ENCODE measurements at places on chromosomes 12 and 14.

- no peak for DNase-seq
These were observed 95.6 kb upstream of the MANSC4 start for GRCh38 chr12:27875677-27876076.

GRCh38 chr12:49582201-49582600 is 14.3 kb upstream of the MCRS1 start:
- DNase-seq: no peak

- no peak for DNase-seq
These were observed 79.8 kb downstream of the PRORP start for GRCh38 chr14:35202195-35202594.

- no peak for DNase-seq
These were observed 19.7 kb upstream of the FGD4 start for GRCh38 chr12:32379667-32380066.

GRCh38 chr12:63068857-63069442 is 82.1 kb downstream of the AVPR1A start:
- DNase-seq: peak; percentile 16

- DNase-seq: peak; percentile 76
These were observed 118.8 kb downstream of the SCARB1 start for GRCh38 chr12:124744659-124745464.

GRCh38 chr12:5191803-5192538 is 148.3 kb downstream of the KCNA5 start:
- no peak for DNase-seq

DNA sequence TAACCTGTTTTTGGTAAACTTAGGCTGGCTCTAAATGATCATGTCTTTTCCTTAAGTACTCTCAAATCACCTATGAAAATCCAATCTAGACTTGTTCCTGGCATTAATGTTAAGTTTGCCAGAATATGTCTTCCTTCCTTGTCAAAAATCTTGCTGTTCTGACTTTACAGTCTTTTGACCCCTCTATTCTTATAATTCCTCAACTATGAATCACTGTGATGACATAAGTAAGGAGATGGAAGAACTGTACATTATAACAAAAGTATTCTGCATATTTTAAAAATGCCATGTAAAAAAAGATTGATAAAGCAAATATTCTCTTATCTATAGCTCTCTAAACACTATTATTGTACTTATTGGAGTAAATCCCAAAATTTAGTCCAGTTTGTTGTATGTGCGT is 51.4 kb upstream of the BAZ1A start:
- no peak for DNase-seq

- DNase-seq: no peak
These were observed 49.9 kb upstream of the TBX3 start for GRCh38 chr12:114733919-114734318.

DNA sequence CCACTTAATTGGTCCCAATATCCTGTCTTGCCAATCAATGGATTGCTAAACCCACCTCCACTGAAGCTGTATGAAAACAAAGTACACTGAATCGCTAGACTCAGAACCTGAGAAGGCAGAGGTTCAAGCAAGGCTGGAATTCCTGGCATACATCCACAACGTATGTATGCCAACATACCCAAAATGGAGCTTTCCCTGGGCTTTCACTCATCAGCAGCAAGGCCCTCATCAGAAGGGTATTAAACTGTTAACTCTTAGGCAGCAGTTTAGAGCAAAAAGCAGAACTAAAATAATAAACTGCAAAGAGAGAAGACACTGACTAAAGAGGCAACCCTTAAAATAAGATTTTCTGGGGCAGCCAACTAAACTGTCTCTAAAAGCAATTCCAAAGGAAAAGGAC is 13.6 kb downstream of the MED13L start:
- DNase-seq: no peak

- no peak for DNase-seq
These were observed 27.5 kb upstream of the INSM2 start for GRCh38 chr14:35506461-35506860.

DNA sequence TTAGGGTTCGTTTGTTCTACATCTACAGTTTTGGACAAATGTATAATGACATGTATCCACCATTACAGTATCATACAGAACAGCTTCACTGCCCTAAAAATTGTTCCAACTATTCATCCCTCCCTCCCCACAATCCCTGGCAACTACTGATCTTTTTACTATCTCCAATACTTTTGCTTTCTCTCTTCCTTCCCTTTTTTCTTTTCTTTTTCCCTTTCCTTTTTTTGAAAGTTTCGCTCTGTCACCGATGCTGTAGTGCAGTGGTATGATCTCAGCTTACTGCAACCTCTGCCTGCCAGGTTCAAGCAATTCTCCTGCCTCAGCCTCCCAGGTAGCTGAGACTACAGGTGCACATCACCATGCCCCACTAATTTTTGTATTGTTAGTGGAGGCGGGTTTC is 2.6 kb upstream of the ACOT4 start:
- DNase-seq: no peak

GRCh38 chr12:70271025-70271424 is 27.8 kb downstream of the CNOT2 start:
- DNase-seq: no peak

- DNase-seq: no peak
These were observed 12.5 kb downstream of the CHGA start for GRCh38 chr14:92935446-92935845.

- no peak for DNase-seq
These were observed 37.8 kb downstream of the ERGIC2 start for GRCh38 chr12:29343022-29343799.

- DNase-seq: no peak
These were observed 14.7 kb downstream of the BLTP3B start for GRCh38 chr12:100127766-100128511.

- DNase-seq: no peak
These were observed 46.5 kb downstream of the PTPRB start for GRCh38 chr12:70590549-70591226.

DNA sequence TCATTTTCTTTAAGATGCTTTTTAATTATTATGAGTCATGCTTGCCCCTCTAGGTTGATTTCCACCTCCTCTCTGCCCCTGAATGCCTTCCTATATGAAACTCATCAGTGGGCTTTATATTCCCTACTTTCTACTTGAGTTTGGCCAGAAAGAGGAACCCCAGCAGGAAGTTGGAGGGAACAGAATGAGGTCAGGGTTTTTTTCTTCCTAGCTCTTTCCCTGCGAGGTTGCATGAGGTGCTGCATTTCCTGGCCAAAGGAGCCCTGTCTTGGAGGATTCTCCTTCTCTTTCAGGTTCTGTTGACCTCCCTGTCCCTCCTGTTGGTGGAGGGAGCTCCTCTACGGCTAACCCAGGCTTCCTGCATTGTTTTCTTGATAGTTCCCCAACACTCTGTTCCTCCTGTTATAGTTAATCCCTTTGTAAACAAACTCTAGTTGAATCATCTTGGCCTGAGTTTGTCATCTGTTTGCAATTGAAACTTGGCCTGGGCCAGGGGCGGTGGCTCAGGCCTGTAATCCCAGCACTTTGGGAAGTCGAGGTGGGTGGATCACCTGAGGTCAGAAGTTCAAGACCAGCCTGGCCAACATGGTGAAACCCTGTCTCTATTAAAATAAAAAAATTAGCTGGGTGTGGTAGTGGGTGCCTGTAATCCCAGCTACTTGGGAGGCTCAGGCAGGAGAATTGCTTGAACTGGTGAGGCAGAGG is 15.3 kb upstream of the SPIC start:
- DNase-seq: no peak

DNA sequence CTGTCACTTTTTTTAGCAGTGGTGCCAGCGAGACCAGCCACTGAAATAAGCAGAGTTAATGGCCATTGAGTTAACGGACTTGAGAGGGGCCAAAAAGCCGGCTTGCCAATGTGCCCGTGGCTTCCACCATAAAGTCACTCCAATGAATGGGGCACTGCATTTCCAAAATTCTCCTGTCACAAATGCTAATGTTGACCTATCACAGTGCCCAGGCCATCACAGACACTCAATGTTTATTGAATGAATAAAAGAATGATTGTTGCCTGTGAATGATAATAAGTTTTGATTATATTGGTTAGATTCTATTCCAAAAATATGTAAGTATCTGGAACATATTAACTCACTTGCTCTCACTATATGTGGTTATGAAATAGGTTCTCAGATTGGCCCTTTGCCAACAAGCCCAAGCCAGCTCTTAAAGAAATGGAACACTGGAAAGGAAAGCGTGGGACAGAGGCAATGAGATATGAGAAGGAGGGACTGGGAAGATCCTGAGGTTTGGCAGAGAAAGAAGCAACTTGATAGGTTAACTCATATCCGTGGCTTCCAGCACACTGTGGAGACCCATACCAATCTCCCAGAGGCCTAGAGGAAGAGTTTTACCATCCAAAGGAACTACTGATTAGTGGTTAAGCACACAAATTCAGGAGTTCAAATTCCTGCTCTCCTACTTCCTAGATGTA is 108.7 kb downstream of the BTG1 start:
- no peak for DNase-seq

GRCh38 chr14:97179573-97179972 is 382.4 kb downstream of the VRK1 start:
- no peak for DNase-seq

GRCh38 chr14:75879031-75879430 is 102.8 kb downstream of the TGFB3 start:
- DNase-seq: no peak

DNA sequence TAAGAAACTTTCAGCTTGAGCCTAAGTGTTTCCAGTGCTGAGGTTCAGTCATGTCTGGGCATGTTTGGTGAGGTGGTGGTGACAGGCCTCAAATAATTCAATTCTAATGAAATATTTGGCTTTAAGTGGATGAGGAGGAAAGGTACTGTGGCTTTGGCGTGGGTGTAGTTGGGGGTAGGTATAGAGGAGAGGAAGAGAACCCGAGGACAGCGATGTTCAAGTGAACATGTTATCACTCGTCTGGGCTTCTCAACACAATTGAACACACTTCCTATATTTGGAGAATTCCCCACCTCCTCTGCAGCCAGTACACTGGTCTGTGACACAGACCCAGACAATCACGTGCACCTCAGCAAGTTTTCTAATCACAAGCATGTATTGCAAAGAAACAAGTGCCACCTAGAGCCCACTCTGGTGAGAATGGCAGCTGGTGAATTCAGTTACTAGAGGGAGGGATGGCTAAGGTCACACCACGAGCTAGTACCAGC is 53.0 kb downstream of the IFNG-AS1 start:
- no peak for DNase-seq

GRCh38 chr14:105937253-105938054 is 411.1 kb downstream of the TMEM121 start:
- no peak for DNase-seq

DNA sequence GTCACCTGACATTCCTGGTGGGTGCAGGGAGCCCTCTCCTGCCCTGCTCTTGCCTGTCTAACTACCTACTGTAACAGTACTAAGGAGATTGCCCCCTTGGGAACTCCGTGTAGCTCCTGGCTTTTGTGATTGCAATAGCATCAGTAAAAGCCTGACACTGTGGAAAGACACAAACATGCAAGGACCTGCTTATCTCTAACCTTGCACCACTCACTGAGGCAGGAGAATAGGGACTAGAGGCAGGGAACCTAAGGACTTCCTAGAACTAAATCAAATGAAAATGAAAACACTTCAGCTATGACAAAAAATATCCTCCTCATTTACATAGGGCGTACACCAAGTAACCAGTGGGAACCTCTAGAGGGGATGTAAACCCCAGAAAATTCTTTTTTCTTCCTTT is 28.5 kb downstream of the TUBA1A start:
- no peak for DNase-seq

DNA sequence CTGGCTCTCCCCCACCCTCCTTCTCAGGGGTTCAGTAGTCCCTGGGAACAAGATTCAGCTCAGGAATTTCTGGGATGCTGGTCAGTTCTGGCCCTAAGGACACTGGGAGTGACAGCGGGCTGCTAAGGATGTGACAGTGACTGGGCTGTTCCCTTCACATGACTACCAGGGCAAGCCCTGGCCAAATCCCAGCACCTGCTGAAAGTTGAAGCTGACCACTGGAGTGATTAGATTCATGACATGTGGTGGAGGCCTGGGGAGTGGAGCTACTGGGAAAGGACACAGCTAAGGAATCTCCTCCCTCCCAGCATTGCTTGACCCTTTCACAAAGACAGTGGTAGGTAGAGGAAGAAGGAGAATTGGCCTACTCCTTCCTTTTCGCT is 204.9 kb downstream of the DAD1 start:
- no peak for DNase-seq

DNA sequence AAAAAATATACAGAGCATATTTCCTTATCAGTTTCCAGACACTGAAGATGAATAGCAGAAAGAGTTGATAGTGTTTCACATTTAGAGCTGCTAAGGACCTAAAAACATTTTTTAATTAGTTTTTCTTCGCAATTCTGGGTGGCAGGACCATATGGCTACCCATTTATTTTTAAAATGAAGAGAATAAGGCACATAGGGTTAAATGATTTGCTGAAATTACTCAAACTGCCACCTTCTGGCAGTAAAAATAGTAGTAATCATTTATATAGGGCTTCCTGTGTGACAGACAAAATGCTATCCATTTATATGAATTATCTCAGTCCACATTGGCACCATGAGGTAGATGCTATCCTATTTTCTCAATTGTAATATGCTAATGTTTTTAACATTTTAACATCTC is 108.6 kb upstream of the CCDC196 start:
- DNase-seq: no peak

DNA sequence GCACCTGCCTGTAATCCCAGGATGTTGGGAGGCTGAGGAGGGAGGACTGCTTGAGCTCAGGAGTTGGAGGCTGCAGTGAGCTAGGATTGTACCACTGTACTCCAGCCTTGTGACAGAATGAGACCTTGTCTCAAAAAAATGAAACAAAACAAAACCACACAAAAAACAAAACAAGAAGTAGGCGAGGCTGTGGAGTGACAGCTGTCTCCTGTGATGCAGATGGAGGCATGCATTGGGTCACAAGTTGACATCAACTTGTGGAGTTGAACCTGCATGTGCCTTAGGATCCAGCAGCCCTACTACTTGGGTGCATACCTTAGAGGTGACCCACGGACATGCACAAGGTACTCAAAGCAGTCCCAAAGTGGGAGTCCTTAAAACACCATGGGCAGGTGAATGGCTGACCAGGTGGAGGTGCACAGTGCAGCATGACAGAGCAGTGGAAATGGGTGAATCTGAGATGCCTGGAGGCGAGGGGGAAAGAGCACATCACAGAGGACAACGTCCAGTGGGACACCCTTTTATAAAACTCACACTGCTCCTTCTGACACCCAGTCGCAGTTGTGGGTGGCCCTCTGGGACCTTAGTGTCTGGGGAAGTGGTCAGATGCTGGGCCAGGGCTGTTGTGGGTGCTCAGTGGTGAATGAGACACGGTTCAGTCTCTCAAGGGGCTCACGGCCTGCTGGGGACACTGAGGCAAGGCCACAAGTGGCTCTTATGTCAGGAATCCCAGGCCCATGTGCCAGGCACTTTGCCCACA is 12.7 kb downstream of the PLBD2 start:
- no peak for DNase-seq

GRCh38 chr12:25716842-25717241 is 163.8 kb upstream of the LMNTD1 start:
- DNase-seq: no peak

- DNase-seq: no peak
These were observed 23.7 kb downstream of the FOXN3 start for GRCh38 chr14:89393222-89393745.

DNA sequence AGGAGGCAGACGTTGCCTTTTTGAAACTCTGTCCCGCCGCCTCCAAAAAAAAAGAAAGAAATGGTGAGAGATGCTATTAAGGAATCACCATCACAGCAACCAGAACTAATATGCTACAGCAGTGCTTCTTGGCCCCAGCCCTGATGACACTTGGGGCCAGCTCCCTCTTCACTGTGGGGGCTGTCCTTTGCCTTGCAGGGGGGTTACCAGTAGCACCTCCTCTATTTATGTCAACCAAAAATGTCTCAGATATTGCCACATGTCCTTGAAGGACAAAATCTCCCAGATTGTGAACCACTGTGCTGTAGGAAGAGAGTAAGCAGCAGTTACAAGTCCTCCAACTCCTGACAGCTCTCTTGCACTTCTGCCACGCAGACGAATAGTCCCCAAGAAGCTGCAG is 76.4 kb downstream of the LRRC74A start:
- no peak for DNase-seq
